Esophagus squamous epithelium (tissue), 5 donors: ENCODE measurements at places on chromosomes 5 and 9.

GRCh38 chr5:56751572-56752313, 63.6 kb upstream of the MAP3K1 start:
- DNase-seq = no peak

GRCh38 chr5:135429301-135430134, 17.6 kb downstream of the DCANP1 start:
- no peak for DNase-seq

GRCh38 chr9:80595192-80595591, 1023.4 kb downstream of the TLE4 start:
- no peak for DNase-seq

DNA sequence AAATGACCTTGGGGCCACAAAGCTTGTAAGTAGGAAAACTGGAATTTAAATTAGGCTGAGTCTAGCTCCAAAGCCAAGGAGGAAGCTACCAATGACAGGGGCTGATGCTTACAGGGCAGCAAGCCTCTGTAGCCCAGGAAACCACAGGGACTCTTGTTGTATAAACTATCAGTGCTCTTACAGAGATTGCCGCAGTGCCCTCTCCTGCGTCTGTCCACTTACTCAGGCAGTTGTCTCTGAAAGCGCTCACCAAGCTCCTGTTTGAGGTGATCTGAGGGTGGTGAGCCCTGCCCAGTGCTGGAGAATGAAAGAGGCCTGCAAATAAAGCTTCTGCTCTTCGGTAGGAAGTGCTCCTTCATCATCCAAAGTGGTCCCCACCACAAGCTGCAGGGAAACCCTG, 498.8 kb downstream of the ARHGEF28 start:
- no peak for DNase-seq

- no peak for DNase-seq
Measured at GRCh38 chr5:16065831-16066230, 113.8 kb downstream of the MARCHF11 start.

GRCh38 chr5:53211799-53212198, 102.2 kb upstream of the MOCS2 start:
- no peak for DNase-seq

GRCh38 chr5:179163236-179164155, 103.3 kb downstream of the ZNF354C start:
- DNase-seq = no peak

- no peak for DNase-seq
Measured at GRCh38 chr9:135979547-135980166, 18.5 kb upstream of the UBAC1 start.

- no peak for DNase-seq
Measured at GRCh38 chr5:77218263-77218662, 7.8 kb downstream of the PDE8B start.

DNA sequence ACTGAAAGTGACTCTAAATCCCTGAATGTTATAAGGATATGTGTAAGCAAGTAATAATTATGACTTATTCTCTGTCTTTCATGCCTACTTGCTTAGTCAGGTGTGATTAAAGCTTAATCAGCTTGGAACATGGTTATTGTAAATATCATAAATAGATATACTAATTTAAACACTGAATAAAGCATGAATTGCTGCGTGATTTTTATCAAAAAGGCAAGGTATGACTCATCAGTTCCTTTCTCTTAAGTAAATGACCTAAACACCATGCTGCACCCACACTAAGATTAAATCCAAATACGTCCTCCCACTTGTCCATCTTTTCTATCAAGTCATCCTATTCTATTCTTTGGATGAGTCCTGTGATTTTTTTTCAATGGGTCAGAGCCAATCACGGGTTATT, 124.6 kb upstream of the MTAP start:
- DNase-seq = no peak

DNA sequence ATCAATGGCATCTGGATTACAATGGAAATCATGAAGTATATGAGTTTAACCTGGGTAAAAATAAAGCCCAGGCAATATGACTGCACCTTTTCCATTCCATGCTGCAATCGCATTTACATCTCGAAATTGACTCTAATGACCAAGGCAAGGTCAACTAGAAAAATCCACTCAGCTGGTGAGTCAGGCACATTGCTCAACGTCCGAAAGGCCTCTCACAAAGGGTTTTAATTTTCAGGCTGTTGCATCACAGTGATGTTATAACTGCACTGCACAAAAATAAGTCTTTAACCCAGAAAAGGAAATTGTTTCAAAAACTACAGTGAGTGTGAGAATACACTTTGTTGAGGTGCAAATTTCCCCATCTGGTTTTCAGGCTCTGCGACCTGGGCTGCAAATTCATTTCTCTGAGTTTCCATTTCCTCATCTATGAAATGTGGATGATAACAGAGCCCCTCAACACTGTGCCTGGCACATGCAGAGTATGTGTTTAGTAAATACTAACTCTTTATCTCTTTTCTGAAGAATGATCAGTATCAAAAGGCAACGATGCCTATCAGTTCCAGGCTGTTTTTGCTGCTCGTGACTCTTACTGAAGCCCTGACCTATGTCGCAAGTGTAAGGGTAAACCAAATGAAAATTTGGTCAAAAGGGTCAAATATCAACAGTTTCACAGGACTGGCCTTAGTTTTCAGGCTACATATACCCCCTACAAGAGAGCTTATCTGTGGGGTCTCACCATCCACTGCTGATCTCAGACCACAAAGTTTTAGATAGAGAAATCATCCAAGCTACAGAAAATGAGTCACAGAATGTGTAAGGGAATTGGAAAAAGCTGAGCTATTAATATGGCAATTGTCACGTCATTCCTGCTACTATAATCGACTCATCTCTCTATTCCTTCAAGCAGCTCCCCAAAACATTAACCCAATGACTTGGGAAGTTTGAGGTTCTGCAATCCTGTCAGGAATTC, 4.1 kb downstream of the NFIL3 start:
- no peak for DNase-seq
